ENCODE measurements at places on chromosomes 7 and 10. TPM values are rescaled to one million over a fixed set of nuclear protein-coding genes. Genes with fewer than 3 reads are reported as not detected.

DNA sequence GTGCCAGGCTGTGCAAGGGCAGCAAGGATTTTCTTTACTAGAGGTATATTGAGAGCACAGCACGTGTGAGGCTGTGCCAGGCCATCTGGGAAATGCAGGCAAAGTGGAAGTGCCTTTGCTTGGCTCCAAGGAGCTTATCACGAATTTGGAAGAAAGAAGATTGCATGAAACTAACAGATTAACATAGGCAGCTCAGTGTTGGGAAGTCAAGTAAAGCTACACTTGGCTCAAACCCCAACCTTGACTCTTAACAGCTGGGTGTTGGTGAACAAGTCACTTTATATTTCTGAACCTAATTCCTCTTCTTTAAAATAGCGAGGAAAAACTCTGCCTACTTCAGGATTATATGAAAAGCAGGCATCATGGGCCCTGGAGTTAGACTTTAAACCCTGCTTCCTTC, 105.2 kb downstream of the PLCE1 start:
- no peak for DNase-seq

- peak; percentile 85 for DNase-seq
These were observed 32.6 kb upstream of the ELN start for GRCh38 chr7:73995330-73995729.

- no peak for DNase-seq
These were observed 13.5 kb downstream of the UPP1 start for GRCh38 chr7:48102530-48102929.

- no peak for DNase-seq
These were observed 457.4 kb downstream of the TCERG1L start for GRCh38 chr10:130854151-130854550.

DNA sequence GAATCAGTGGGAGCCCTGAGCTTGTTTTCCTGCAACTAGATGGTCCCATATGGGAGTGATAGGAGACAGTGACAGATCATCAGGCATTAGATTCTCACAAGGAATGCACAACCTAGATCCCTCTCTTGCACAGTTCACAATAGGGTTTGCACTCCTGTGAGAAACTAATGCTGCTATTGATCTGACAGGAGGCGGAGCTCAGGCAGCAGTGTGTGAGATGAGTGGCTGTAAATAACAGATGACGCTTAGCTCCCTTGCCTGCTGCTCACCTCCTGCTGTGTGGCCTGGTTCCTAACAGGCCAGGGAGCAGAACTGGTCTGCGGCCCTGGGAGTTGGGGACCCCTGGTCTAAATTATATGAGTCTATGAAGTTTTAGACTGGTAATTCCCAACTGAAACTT, 3.9 kb downstream of the MIOS start:
- DNase-seq, result peak; percentile 33

Gene GIMAP4
- total RNA-seq, result 37.9 TPM

Gene COL13A1
- total RNA-seq, result 13.6 TPM
